Inflammatory macrophage treated with lipopolysaccharide for 4 hours (primary cell): ENCODE measurements at places on chromosomes 6 and 20.

GRCh38 chr20:48632017-48632824 lies 195.6 kb downstream of the PREX1 start:
- DNase-seq = no peak

GRCh38 chr20:6696001-6696400 lies 71.5 kb upstream of the BMP2 start:
- DNase-seq = no peak

DNA sequence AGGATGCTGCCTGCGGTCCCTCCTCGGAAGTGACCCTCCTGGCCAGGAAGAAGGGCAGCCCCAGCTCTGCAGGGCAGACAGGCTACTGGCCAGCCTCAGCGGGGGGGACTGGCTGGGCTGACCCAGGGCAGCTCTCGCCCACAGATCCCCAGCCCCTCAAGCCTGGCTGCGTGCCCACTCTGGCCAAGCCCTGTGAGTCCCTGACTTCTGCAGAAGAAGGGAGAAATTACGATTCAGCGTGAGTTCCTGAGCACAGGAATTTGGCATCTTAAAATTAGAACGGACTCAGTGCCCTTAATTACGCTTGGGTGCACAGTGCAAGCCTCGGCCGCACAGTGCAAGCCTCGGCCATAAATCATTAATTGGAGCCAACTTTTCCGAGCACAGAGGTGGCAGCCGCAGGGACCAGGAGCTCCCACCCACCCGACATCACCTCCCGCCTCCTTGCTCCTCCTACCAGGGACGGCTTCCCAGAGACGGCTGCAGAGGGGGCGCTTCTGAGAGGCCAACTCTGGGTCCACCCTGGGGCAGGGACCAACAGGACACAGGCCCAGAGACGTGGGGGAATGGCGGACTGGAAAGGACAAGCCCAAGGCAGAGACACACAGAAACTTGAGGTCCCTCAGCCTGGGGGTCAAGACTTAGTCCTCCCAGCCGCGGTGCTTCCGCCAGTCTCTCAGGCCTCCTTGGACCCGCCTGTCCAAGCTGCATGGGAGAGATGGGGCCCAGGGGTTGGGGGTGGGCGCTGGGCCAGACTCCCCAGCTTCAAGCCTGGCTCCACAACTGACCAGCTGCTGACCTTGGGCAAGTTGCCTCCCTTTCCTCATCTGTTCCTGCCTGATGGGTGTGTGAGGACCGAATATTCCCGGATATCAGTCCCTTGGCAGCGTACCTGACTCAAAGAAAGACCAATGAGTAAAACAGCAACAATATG lies 165.4 kb downstream of the TAF4 start:
- DNase-seq = no peak

DNA sequence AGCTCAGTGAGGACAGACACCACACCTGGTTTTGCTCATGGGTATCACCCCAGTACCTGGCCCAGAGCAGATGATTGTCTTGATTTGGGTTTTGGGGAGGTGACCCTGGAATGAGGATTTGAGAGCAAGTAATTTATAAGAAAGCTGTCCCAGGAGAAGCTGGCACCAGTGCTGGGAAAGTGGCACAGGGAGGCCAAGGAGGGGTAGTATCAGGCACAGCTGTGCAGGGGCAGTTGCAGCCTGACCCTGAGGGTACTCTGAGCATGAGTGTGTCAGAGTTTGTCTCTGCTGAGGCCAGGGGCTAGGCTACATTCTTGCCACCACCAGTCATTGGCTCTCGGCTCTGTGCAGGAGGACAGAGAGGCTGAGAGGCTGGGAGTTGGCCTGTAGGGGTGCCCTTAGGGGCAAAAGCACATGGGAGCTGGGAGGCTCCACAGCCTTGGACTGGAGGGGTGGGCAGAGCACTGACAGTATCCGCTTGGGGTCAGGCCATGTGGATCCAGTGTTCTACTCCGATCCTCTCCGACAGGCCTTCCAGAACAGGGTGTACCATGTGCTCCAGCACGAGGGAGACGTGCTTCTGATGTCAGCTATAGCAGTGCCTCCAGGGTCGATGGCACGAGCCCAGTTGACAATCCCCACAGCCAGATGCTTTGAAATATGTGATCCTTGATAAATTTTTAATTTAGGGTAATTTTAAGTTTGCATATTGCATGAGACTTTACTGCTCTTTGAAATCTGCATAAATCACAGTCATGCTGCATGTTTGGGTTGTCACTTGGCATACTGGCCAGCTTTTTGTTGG lies 121.3 kb downstream of the PHACTR3 start:
- no peak for DNase-seq

GRCh38 chr20:32969356-32970114 lies 34.7 kb downstream of the SUN5 start:
- DNase-seq = no peak

- no peak for DNase-seq
These were observed 10.4 kb downstream of the OPN5 start for GRCh38 chr6:47792216-47792733.

DNA sequence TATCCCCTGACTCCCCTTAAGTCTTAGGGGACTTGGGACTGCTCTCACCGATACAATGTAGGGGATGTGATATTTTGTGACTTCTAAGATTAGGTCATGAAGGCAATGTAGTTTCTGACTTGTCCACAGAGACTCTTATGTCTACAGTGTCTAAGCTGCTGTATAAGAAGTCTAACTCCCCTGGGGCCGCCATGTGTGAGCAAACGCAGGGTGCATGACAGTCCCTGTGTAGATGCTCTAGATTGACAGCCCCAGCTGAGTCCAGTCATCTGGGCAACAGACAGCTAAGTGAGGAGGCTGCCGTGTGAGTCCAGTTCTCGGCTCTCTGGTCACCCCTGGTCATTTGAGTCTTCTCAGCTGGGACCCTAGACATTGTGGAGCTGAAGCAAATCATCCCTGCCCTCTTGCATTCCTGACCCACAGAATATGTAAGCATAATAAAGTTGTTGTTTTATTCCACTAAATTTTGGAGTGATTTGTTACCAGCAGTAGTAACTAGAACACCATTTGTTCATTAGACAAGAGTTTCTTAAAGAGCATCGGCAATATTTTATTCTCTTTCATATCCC lies 743.3 kb upstream of the CHD6 start:
- no peak for DNase-seq

DNA sequence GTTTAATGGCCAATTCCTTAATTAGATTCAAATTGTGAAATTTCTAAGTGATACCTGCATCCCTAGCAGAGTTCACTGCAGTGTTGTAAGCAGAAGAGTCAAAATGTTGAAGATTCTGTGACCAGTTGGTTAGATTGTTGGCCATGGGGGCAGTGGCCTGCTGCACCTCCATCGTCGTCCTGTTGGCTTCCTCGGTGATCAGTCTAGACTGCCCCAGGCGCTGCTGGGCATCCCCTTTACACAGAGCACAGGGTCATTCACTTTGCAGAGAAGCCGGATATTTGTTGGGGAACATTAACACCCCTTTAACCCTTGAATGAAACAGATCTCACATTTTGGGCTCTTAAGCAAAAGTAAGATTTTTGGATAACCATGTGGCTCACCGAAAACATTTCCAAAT lies 60.7 kb downstream of the FAM229B start:
- DNase-seq = no peak

DNA sequence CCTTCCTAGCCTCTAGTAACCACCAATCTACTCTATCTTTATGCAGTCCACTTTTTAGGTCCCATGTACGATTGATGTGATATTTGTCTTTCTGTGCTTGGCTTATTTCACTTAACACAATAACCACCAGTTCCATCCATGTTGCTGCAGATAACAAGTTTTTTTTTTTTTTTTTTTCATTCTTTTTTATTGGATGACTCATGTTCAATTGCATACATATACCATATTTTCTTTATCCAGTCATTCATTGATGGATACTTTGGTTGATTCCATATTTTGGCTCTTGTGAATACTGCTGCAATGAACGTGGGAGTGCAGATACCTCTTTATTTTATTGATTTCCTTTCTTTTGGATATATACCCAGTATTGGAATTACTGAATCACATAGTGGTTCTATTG lies 600.4 kb upstream of the FLRT3 start:
- no peak for DNase-seq

GRCh38 chr6:32462609-32463008 lies 22.9 kb downstream of the HLA-DRA start:
- DNase-seq = peak; percentile 84

DNA sequence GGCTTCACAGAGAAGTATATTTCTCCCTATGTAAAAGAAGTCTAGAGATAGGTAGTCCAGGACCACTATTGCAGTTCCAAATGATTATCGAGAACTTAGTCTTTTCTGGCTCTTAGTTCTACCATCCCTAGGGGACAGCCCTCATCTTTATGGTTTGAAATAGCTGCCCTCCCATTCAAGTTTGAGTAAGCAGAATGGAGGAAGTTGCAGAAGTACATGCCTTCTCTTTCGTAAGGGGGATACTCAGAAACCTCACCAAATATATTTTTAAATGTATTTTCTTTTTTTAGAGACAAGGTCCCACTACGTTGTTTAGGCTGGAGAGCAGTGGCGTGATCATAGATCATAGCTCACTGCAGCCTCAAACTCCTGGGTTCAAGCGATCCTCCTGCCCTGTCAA lies 236.8 kb upstream of the RREB1 start:
- DNase-seq = peak; percentile 72

DNA sequence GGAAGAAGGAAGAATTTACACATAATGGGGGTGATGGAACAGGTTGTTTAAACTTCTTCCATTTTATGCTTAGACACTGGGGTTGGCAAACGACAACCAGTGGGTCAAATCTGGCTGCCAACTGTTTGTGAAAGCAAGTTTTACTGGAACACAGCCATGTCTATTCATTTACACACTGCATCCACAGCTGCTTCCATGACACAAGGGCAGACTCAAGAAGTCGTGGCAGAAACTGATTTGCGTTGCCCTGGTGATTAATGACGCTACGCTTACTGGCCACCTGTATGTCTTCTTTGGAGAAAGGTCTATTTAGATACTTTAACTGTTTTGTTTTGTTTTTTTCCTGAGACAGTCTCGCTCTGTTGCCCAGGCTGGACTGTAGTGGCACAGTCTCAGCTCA lies 19.0 kb downstream of the CTCFL start:
- no peak for DNase-seq

- no peak for DNase-seq
These were observed 171.1 kb downstream of the SOD2 start for GRCh38 chr6:159521962-159522361.

GRCh38 chr6:50706575-50706974 lies 6.8 kb upstream of the TFAP2D start:
- DNase-seq = no peak

DNA sequence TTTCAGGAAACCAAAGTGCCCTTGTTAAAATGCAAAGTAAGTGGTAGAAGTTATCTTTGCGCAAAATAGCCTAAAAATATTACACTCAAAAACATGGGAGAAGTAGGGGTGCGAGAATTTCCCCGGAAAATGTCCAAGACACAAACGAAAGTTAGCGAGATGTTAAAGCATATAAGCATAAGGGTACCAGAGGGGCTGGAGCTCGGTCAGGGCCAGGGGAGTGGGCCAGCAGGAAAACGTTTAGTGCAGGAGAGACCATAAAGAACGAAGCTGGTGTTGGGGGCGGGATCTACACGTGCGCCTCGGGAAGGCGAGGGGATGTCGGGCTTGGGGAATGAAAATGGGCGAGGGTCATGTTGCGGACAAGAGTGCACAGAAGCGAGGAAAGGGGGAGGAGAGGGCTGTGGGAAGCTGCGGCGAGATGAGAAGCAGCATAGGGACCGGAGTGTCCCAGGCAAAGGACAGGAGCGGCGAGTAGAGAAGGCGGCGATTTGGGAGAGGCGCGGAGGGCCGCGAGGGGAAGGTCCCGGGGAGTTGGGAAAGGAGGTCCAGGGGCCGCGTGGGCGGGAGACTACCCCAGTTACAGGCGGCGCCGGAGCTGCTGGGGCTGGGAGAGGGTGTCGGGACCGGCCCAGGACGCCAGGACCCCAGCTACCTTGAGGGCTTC lies 600 bp downstream of the XPO5 start:
- DNase-seq = peak; percentile 49

DNA sequence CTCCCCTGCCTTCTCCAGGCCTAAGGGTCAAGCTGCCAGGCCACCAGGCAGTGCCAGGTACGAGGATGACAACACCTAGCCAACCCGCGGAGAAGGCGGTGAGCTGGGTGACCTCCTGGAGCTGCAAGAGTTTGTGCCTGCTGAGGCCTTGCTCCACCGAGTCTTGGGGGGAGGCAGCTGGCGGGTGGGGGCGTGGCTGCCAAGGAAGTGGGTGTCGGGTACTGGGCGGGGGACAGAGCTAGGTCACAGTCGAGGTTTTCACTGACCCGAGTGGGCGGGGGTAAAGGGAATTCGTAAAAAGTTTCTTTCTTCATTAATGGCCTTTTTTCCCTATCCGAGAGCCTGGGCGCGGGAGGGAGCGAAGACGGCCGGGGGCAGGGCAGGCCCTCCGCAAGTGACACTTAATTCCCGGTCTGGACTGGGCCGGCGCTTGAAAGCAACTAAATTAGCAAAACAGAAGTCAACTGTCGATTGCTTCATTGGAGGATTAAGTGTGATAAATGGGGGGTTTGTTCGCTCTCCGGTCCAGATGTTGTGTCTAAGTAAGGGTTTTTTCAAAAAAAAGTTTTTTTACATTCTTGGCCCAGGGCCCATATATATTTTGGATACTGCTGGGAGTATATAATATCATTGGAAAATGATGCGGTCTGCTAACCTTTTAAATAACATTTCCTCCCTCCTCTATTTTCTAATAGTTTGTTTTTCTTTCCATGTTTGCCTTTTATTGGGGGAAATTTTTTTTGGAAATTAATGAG lies 43.1 kb upstream of the FOXP4 start:
- DNase-seq = no peak

DNA sequence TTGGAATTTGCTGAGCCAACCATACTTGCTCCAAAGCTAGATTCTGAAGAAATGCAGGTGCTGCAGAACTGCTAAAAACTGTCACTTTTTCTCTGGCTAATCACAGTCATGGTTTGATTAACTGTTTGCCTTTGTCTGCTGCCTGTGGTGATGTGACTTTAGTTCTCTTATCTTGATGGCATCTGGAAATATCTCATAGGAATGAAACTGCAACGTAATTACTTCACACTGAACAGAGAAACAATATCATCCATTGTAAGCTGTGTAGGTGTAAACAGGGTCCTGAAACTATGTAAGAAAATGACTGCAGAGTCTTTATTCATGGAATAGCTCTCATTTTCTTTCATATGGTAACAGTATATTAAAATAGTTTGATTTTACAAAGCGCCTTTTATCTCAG lies 721.9 kb upstream of the HS3ST5 start:
- no peak for DNase-seq

GRCh38 chr20:49893242-49894072 lies 21.9 kb downstream of the SPATA2 start:
- DNase-seq = peak; percentile 71

GRCh38 chr6:166523782-166524559 lies 62.5 kb downstream of the RAMACL start:
- DNase-seq = no peak

- no peak for DNase-seq
These were observed 20.3 kb downstream of the ASXL1 start for GRCh38 chr20:32378461-32378860.
